Activated CD8-positive, alpha-beta memory T cell treated with anti-CD3 and anti-CD28 coated beads, Interleukin-2, amount 50 U/mL, for 48 hours (primary cell): ENCODE measurements at places on chromosomes 16 and 17.

DNA sequence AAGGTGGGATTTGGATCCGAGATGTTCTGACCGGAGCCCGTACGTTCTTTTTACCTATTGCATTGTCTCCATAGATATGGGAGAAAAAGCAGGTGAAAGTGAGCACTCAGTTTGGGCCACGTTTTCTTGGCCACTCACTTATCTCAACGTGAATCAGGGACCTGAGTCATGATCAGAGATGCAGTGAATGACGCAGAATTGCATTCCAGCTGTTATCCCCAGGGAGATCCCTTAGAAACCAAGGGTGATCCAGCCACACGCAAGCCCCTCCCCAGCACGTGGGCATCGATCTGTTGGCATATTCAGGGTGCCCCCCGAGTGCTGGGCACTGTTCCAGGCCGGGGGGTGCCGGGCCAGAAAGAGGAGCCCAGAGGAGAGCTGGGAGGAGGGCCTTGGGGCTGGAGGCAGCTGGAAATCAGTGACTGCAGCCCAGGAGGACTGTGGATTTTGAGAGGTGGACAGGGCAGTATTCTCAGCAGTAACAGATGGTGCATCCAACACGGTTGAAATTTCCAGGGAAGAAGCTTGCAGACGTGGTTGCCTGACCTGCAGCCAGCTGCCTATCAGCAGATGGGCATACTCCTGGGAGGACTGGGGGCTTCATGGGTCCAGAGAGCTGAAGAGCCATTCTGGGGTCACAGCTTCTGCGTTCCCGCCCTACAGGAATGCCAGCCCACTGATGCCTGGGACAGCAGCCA lies 87.2 kb upstream of the CACNG5 start:
- no peak for DNase-seq

DNA sequence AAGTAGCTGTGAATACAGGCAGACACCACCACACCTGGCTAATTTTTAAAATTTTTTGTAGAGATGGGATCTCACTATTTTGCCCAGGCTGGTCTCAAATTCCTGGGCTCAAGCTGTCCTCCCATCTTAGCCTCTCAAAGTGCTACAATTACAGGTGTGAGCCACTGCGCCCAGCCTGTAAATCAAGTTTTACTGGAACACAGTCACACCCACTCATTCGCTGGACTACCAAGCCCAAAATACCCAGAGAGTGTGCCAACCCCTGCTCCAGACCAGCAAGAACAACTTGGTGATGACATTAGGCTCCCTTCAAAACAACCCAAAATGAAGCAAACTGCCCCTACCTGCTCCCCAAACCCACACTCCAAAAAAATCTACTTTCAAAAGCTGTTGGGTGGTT lies 36.0 kb downstream of the TVP23A start:
- DNase-seq = no peak

DNA sequence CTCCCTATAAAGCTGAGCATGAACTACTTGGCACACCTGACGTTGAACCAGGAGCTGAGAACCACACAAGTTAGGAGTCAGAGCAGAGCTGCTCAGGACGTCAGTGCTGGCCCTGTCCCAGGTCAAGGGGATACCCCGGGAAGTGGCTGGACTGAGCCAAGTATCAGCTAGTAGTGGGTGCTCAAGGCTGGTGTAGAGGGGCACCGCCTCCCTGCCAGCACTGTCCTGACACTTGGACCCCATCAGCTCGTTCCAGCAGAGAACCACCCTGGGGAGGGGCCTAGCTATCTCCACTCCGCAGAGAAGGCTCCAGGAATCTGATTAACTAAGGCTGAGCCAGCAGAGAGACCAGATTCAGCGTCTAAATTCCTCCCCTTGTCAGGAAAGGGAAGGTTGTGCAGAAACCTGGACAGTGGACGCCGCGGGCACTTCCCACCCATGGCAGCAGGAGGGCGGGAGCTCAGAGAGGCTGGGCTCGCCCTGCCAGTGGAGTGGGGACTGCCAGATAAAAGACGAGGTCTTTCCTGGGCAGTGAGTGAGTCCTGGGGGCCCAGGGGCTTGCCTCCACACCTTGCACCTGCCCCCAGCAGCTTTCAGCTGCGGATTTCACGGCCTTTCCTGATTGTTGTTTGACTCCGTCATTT lies 21.0 kb downstream of the C16orf90 start:
- no peak for DNase-seq

DNA sequence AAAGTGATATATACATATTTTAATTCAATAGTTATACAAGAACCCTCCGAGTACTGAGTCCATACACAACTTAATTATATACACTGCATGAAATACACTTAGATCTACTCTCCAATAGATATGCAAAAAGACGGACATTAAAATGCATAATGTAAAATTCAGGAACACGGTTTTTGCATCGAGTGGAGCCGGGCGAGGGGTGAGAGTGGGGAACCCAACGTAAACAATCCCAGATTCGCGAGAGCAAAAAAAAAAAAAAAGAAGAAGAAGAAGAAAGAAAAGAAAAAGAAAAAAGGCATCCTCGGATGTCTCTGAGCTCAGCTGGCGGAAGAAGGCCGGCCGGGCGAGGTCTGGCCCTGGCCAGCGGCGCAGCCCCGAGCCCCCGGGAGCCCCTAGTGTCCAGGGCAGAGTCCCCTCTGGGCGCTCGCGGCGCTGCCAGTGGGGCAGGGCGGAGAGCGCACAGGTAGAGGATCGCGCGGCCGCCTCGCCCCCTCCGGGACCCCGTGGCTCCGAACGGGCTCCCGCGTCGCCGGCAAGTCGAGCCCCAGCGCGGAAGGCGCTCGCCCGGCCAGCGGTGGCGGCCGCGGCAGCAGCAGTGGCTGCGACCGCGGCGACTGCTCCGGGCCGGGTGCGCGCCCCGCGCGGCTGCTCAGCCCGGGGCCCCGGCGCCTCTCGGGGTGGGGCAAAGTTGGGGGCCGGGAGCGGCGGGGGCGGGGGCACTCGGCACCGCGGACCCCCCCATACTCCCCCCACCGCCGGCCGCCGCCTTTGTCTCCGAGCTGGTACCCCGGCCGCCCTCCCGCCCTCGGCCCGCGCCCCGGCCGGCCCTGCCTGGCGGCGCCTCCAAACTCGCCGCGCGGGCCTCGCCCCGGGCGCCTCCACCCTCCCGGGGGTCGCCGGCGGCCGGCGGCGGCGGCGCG lies 9.6 kb upstream of the ZFHX3 start:
- DNase-seq = no peak

DNA sequence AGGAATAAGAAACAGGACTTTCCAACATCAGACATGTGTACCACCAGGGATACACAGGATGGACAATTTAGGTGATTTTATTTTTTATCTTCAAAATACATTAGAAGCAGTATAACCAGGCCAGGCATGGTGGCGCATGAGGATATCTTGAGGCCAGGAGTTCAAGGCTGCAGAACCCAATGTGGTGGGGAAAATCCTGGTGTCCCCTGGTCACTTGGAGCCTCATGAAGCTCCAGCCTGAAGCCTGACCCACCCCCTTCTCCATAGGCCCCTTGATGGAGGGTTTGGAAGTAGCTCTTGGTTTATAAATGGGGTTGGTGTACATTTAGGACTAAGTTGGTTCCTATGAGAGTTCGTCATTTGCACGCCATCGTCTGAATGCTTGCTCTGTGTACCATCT lies 88.6 kb downstream of the MYH11 start:
- DNase-seq = no peak

GRCh38 chr16:47713225-47713595 lies 252.1 kb downstream of the PHKB start:
- peak; percentile 53 for DNase-seq

GRCh38 chr16:85319984-85320440 lies 207.7 kb upstream of the CIBAR2 start:
- no peak for DNase-seq

DNA sequence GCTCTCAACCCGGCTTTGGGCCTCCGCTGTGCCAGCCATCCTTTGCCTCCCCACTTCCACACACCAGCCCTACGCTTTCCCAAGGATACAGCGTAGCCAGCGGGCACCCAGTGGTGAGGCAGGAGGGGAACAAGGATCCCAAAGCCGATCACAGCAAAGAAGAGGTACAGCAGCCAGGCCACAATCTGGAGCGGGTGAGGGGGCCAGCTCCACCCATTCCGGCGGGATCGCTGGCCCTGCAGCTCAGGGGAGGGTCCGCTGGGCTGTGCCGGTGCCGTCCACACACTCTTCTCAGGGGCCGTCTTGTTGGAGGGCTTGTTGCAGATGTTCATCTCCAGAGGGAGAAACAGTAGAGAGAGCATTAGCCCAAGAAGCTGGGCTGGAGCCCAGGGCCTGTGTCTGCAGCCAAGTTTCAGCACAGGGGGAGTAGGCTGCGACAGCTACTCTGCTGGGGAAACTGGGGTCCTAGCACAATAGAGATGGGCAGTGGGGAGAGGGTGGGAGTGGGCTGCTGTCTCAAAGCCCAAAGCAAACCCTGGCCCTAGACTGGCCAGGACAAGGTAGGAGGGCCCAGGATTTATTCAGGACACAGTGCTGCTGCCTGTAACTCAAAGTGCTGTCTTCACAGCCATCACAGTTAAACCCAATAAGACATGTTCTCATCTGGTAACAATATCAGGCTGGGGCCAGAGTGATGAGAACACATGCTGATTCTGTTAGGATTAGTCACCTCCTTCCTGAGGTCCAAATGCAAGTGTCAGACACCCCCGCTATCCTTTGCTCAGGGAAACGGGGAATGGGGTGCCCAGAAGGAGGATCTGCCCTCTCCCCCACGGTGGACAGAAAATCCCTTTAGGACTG lies 9.9 kb downstream of the ZDHHC1 start:
- no peak for DNase-seq

- DNase-seq = no peak
These were observed 174.4 kb upstream of the HS3ST3A1 start for GRCh38 chr17:13776027-13776551.

- DNase-seq = no peak
These were observed 23.0 kb upstream of the CBX4 start for GRCh38 chr17:79862238-79862637.

- peak; percentile 84 for DNase-seq
These were observed 125.4 kb upstream of the CHMP6 start for GRCh38 chr17:80866050-80866793.

- no peak for DNase-seq
These were observed 28.5 kb downstream of the CACNG1 start for GRCh38 chr17:67072885-67073284.

- peak; percentile 89 for DNase-seq
These were observed 47.6 kb downstream of the IL21R start for GRCh38 chr16:27449434-27450195.

- DNase-seq = no peak
These were observed 16.1 kb upstream of the SLC4A1 start for GRCh38 chr17:44284024-44284400.

- no peak for DNase-seq
These were observed 15.0 kb downstream of the LLGL1 start for GRCh38 chr17:18240449-18240848.

DNA sequence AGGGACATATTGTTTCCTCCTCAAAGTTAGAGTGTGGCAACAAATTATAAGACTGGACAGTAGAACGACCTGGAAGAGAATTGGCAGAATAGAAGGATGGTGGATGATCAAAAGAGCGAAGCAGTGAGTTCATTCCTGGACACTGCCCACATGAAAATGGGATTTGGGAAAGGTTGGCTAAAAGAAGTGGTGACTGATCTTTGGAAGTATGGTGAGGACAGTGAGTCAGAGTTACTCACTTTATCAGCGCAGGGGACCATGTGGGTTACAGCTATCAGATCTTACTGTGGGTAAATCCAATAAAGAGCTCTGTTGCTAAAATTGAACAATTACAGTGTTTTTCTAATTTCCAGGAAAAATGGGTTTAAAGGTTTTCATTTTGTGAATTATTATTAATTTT lies 2.7 kb upstream of the TANC2 start:
- DNase-seq = no peak

DNA sequence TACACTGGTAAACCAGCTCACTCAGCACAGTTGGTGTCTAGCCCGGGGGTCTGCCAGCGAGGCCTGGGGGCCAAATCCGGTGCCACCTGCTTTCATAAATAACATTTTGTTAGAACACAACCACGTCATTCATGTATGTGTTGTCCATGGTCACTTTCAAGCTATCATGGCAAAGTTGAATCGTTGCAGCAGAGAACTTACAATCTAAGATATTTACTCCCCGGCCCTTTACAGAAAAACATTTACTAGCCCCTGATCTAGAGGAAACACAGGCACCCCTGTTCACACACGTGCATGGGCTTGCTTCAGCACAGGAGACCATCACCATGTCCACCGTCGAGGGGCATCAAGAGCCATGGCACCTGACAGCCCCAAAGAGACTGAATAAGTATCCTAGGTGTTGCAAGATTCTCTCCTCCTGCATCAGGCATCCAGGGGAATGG lies 111.4 kb upstream of the DNAH9 start:
- no peak for DNase-seq

GRCh38 chr17:45293413-45294211 lies 23.2 kb downstream of the MAP3K14 start:
- no peak for DNase-seq
